ENCODE measurements at places on chromosomes 3 and 15.

DNA sequence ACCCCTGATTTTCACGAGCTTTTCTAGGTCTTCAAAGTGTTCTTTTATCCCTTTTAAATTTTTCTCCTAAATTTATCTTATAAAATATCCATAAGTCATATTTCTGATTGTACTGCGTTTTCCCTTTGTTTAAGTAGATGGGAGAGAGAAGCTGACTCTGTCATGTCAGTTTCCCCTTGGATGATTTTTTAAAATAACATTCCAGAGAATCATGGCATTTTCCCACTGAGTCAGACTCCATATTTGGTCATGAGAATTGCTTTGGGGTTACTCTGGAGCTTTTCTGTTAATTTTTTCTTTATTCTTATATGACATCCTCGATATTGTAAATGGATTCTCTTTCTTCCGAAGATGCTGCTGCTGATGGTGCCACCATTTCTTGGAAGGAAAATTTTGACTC, 28.6 kb upstream of the UMPS start:
- no peak for DNase-seq

DNA sequence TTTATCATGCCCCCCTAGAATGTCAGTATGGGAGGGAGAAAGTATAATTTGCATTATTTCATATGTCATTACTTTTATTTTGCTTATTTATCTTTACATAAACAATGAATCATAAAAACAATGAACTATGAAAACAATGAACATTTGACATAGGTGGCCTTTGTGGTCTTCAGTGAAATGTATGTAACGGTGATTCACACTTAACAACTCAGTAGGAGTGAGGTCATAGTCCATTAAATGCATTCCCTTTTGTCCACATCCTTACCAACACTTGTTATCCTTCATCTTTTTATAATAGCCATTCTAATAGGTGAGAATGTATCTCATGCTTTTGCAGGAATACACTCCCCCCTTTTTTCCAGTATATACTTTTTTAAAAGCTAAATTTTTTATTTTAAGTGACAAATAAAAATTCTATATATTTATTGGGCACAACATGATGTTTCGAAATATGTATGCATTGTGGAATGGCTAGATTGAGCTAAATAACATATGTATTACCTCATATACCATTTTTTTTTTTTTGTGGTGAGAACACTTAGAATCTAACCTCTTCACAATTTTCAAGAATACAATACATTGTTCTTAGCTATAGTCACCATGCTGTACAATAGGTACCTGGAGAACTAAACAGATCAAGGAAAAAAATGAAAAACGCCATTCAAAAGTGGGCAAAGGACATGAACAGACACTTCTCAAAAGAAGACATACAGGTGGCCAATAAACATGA, 189.5 kb downstream of the WDR72 start:
- no peak for DNase-seq

GRCh38 chr3:8563146-8563545, 61.5 kb downstream of the LMCD1 start:
- DNase-seq = no peak

GRCh38 chr3:133955892-133956291, 60.2 kb upstream of the RAB6B start:
- no peak for DNase-seq

GRCh38 chr3:73453666-73454065, 171.1 kb downstream of the PDZRN3 start:
- DNase-seq = no peak

GRCh38 chr3:14441240-14441919, 39.0 kb downstream of the SLC6A6 start:
- no peak for DNase-seq

DNA sequence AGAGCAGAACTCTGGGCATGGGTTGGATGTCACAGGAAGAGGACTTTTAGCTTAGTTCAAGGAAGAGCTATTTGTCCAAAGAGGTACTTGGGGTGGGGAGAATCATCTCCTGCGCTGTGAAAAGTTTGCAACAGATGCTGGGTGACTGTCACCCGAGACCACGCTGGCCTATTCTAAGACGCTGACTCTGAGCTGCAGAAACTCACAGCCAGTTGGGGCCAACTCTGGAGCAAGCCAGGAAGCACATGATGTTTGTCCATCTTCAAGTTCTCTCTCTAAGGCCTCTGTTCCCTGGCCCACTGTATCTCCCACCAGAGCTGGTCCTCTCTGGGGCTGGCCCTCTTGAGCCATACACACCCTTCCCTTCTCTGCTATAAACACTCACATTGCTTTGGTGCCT, 17.9 kb upstream of the CDCP1 start:
- no peak for DNase-seq

DNA sequence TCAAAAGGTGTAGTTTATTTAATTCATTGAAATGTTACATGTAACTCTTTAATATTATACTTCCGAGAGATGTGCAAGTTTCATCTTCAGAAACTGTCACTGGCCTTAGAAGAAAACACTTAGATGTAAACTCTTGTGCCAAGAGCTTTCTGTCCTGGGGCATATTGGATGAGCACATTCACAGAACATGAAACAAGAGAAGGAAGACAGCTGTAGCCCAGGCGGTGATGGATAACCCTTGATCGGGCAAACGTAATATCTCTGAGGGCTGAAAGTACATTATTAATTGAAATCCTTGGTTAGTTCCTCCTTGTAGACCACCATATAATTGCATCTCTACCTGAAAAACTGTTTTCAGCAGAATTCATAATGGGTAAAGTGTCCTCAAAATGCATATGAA, 67.4 kb downstream of the MECOM start:
- no peak for DNase-seq

GRCh38 chr3:190064112-190064511, 56.6 kb downstream of the P3H2 start:
- DNase-seq = no peak
